ENCODE measurements at places on chromosomes 6 and 20.

DNA sequence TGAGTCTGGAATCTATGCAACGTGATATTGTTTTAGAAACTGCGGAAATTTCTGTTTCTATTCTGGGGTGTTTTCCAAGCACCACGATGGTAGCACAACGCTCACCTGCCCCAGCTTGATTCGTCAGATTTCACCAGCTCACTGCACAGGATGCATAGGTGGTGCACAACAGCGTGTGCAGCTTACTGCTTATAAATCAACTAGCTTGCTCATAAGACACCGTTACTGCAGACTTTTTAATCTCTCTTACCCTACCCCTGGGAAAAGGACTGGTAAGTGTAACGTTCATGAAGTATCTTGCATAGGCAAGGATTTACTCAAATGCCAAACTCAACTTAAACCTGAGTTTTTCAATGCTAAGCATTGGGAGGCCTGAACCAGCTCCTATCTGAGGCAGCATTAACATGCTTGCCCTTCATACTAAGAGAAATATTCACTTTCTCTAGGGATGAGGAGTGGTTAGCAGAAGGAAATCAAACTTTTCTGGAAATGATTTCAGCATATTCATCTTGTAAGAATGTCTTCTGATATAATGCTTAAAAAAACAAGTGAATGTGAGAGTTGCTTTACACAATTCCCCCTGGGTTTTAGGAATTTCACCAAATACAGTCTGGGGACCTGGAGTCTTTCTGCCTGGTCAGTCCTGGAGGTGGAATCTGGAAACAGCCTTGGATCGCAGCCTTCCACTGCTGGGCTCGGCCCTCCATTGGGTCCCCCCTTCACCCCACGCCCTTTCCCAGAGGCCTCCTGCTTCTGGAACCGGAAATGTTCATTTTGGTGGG, 100.6 kb downstream of the DACT2 start:
- no peak for DNase-seq

- DNase-seq, result peak; percentile 86
Observed at GRCh38 chr6:28104392-28105244, 19.8 kb upstream of the ZSCAN16 start.

DNA sequence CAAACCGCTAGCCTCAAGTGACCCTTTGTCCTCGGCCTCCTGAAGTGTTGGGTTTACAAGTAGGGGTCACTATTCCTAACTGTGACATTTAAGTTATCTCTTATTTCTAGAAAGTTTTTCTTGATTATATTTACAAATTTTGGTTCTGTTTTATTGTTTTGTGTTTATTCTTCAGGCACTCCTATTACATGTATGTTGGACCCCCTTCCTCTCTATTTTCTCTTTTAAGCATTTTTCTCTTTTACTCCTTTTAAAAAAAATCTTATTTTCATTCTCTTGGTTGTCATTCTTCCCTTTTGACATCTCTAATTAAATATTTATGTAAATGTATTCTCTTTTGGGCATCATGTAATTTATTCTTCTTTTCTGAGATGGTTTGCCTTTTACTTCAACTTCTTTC, 50.4 kb upstream of the MAP3K7 start:
- no peak for DNase-seq

GRCh38 chr20:34260208-34260942, 19.2 kb downstream of the ASIP start:
- DNase-seq, result no peak

DNA sequence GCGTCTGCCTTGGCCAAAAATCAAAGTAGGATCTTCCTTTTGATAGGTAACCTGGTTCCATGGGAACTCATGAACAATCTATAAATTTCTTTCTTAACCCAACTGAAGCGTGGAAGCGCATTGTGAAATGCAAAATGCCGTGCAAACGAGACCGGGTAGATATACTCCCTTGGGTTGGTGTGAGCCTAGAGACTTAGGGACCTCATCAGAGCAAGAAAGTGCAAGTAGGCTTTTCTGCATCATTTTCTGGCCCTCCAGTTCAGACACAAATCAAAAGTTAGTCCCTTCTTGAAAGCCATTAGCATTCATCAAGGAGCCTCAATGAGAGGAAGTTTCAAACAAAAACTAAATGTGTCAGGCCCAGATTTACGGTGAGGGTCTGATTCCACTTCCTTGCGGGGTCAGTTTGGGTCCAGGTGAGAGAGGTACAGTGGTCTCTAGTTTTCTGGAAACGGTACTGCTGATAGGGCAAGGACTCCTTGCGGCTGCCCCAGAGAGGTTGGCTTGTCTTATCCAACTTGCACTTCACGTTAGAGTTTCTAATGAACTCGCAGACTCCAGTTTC, 5.3 kb upstream of the ZNF184 start:
- peak; percentile 6 for DNase-seq

DNA sequence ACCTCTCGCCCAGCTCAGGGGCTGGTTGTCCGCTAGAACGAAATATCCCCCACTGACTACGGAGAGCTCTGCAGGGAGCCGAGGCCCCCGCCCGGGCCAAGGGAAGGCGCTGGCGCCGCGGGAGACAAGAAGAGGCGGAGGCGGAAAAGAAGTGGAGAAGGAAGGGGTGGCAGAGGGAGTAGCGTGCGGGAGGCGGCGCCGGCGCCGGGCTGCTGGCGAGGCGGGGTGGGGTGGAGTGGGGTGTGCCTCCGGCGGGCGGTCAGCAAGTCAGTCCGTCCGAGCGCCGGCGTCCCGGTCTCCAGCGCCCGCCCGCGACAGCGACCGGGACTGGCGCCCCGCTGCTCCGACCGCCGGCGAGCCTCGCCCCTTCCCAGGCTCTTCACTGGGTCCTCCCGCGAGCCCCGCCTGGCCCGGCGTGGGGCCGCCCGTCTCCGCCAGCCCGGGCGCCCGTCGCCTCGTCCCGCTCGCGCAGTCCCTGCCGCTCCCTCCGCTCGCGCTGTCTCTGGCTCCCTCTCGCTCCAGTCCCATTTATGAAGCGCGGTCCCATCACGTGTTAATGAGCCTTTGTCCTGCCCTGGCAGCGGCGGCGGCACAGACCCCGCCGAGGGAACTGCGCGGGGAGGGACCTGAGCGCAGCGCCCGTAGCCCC, at the start of gene CNR1:
Gene CNR1, minus strand, starts transcription at position 504 of the 649 bp plus-strand sequence. CDS start 21,073 bp downstream, outside the sequence.
- peak; percentile 62 for DNase-seq

DNA sequence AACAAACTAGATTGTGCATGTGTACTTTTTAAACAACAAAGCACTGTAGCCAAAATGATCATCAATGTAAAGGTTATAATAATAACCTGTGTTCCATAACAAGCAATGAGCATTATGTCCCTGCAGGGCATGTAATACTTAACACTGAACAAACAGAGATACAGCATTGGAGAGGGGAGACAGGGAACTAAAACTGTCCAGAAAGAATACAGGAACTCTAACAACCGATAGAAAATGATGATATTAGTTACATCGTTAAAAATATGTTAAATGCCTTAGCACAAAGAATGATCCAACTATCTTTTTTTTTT, 80.5 kb downstream of the COL9A1 start:
- DNase-seq, result no peak

DNA sequence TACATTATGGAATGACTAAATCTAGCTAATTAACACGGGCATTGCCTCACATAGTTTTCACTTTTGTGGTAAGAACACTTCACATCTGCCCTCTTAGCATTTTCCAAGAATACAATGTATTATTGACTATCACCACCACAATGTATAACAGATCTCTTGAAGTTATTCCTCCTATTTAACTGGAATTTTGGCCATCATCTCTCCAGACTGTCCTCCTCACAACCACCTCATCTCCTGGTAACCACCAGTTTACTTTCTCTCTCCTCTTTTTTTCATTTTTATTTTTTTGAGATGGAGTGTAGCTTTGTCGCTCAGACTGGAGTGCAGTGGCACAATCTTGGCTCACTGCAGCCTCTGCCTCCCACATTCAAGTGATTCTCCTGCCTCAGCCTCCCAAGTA, 8.2 kb upstream of the SHLD1 start:
- no peak for DNase-seq

DNA sequence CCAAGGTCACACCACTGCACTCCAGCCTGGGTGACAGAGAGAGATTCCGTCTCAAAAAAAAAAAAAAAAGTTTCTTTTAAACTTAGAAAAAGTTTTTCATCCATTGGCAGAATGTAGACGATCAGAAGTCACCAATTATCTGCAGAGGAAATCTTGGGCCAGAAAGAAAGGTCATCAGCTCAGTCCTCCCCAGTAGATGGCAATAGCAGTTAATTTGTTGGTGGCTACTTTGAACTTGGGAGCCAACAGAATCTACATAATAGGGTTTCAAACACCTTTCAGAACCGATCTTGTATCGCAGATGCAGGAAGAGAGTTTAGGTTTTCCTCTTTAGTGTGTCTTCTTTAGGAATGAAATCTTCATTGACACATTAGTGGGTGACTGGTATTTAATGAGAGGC, 41.7 kb downstream of the LBP start:
- DNase-seq, result no peak

GRCh38 chr6:121175827-121176226, 158.5 kb downstream of the TBC1D32 start:
- DNase-seq, result no peak

GRCh38 chr6:77123527-77123926, 339.8 kb downstream of the HTR1B start:
- no peak for DNase-seq

DNA sequence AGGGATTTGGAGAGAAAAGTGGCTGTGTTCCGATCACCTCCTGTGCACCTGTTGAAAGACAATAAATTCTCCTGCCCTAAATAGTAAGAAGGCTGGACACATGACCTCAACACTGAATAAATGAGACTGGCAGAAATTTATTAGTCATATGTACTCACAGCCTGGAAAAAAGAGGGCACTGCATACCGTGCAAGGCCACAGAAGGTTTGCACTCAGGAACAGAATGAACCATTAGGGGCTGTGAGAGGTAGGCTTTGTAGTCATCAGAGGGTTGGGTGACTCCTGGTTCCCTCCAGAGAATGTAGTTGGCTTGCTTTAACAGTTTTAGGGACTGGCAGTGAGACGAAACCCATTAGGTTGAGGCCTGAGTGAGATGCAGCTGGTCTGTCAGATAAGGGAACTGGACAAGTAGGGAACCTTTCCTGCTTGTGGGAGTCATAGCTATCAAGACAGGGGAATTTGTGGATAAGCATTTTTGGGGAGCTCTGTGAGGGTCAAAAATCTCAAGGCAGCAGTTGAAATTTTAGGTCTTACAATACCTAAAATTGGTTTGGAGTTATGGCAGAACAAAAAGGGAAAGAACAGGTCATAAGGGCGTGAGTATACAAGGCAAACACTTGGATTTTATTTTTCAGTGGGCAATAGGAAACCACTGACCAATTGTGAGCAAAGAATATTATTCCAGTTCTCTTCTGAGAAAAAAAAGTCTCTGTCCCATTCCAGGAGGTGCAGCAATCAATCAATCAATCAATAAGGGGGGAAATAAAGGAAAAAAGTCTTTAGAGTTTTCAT, 67.9 kb upstream of the BTN3A2 start:
- peak; percentile 60 for DNase-seq

DNA sequence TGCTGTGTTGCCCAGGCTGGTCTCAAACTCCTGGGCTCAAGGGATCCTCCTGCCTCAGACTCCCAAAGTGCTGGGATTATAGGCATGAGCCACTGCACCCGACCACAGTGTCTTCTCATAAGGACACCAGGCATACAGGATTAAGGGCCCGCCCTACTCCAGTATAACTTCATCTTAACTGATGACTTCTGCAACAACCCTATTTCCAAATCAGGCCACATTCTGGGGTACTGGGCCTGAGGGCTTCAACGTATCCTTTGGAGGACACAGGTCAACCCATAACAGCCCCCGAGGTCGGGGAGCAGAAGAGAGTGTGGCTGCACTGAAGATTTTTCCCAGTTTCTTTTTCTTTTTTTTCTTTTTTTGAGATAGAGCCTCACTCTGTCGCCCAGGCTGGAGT, 39.7 kb downstream of the SUN5 start:
- DNase-seq, result no peak

GRCh38 chr20:25050501-25051350, 7.2 kb downstream of the ACSS1 start:
- DNase-seq, result no peak

DNA sequence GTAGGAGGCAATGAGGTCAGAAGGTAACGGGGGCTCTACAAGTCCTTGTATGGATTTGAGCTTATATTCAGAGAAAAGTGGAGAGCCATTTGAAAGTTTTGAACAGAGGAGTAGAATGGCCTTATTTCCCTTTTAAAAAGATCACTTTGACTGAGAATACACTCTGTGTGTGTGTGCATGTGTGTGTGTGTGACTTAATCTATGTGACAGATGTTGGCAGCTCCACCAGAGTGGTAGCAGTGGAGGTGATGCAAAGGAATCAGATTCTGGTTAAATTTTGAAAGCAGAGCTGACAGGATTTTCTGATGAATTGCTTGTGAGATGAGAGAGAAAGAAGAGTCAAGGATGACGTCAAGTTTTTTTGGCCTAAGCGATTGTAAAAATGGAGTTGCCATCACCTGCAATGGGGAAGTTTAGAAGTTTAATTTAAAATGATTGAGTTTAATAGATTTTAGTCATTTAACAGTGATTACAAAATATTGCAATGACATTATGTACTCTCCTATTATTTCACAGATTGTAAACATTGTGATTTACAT, 172.2 kb upstream of the HEY2 start:
- DNase-seq, result no peak

GRCh38 chr6:111353912-111354462, 129.0 kb downstream of the REV3L start:
- no peak for DNase-seq

GRCh38 chr20:36875702-36876472, at the start of gene TLDC2:
Gene TLDC2, plus strand, starts transcription at chr20:36876138. Its CDS starts 37 bp downstream, at chr20:36876175.
- peak; percentile 97 for DNase-seq

- peak; percentile 62 for DNase-seq
Observed at GRCh38 chr6:33781131-33781975, 7.6 kb downstream of the LEMD2 start.

Data from SW480 (cell line).